ENCODE measurements at places on chromosomes 16 and 17. TPM values are rescaled to one million over a fixed set of nuclear protein-coding genes. Genes with fewer than 3 reads are reported as not detected.

The ABI3 gene
- 9.3 TPM for polyA plus RNA-seq

The NPIPB8 gene
- 2.5 TPM for polyA plus RNA-seq

The KCNJ2 gene
- polyA plus RNA-seq: 1.4 TPM

The OR1A1 gene
- polyA plus RNA-seq: not detected

The TPSB2 gene
- polyA plus RNA-seq: 0.34 TPM

DNA sequence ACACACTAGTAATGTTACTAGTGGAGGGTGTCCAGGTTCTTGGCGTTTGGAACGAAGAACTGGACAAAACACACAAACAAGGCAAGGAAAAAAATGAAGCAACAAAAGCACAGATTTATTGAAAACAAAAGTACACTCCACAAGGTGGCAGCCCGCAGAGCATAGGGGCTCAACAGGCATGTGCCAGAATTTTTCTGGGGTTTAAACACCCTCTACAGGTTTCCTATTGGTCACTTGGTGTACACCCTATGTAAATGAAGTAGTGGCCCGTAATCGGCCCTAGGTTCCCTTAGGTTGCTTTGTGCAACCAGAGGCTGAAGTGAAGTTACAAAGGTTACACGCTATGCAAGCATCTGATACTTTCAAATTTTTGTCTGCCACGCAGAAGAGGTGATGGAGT lies 8.1 kb downstream of the OR2C1 start:
- no peaks in the 10 kb centered on the region for H3K4me1 ChIP-seq
- DNase-seq: no peak
- H3K27me3 ChIP-seq: peaks cover 2% of the 10 kb centered on the region
- H3K4me3 ChIP-seq: no peak overlapping the region

DNA sequence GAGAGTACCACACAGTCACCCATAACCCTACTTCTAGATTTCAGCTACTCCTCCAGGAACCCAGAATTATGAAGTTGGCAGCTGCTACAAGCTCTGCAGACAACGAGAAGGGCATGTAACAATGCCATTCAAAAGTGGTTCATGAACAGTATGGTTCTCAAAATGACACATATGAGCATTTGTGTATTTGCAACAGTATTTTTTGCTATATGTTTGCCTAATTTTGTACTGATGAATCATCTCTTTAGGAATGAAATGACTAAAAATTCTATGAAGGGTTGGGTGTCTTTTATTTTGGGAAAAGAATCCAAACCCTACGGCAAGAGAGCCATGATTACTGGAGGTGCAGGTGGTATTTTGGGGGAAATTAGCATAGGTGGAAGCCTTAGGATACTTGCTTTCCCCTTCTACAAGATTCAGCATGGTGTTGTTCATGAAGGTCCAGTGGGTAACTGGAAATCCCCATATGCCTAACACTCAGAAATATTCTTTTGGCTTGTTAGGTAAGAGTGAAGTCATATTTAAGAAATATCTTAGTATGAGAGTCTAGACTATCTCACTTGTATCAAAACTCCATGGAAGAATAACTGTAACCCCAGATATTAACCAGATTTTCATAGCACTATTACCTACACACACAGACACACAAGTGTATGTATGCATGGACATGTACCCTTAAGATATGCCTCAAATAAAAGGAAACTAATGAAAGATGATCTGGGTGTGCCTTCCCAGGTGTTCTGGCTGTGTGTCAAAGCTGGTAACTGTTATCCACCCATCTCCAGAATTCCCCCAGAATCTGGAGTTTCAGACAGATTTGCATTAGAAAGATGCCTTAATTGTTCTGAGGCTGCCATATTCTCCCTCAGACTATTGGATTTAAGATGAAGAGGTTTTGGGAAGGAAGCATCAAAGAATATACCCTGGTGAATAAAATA lies 688.2 kb upstream of the SOX9 start:
- no peak for DNase-seq
- H3K27ac ChIP-seq: no peak overlapping the region
- no peaks in the 10 kb centered on the region for H3K36me3 ChIP-seq
- H3K4me1 ChIP-seq: no peaks in the 10 kb centered on the region

- H3K36me3 ChIP-seq: peaks cover 25% of the 10 kb centered on the region
- no peak for DNase-seq
These were observed 21.2 kb downstream of the AKAP1 start for GRCh38 chr17:57106107-57106835.

DNA sequence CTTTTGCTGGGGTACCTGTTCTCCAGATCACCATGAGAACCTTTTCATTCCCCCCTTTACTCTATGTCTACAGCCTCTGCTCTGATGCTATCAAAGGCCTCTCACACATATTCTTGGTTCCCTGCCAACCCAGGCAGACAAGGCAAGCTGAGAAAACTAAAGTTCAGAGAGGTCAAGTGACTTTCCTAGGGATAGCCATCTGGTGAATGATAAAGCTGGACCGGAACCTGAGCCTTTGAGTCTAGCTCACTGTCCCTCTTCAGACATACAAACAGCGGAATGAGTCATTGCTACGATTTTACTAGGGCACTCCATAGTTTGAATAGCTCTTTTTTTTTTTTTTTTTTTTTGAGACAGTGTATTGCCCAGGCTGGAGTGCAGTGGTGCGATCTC lies 73.3 kb downstream of the XYLT1 start:
- H3K4me1 ChIP-seq: peaks cover 11% of the 10 kb centered on the region
- H3K27ac ChIP-seq: peak overlapping the region; percentile 20
- no peak overlapping the region for H3K4me3 ChIP-seq
- peak; percentile 50 for DNase-seq

DNA sequence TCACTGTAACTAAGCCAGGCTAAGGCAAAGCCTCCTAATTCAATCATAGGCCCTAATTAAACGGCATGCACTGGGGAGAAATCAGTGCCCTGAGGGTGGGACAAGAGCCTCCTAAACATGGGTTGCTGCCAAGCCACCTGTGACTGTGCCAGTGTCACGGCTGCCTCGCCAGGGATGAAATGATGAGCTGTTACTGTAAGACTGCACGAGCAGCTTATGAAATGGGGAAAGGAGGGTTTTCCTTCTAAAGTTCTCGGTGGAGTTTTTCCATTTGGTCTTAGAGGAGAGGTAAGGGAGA lies 12.7 kb downstream of the TMEM11 start:
- no peak overlapping the region for H3K4me3 ChIP-seq
- no peaks in the 10 kb centered on the region for H3K27me3 ChIP-seq
- no peak overlapping the region for H3K27ac ChIP-seq
- DNase-seq: no peak

GRCh38 chr17:65156835-65157565 lies 19.8 kb downstream of the RGS9 start:
- H3K4me3 ChIP-seq: no peak overlapping the region
- H3K27me3 ChIP-seq: no peaks in the 10 kb centered on the region
- H3K4me1 ChIP-seq: peaks cover 8% of the 10 kb centered on the region
- H3K27ac ChIP-seq: no peak overlapping the region
